ENCODE measurements at places on chromosomes 3 and 15.

- no peak for DNase-seq
Measured at GRCh38 chr3:59163953-59164352, 114.1 kb upstream of the CFAP20DC start.

GRCh38 chr3:12681943-12682390, 18.1 kb upstream of the RAF1 start:
- DNase-seq: no peak

GRCh38 chr15:77709135-77709886, 76.6 kb upstream of the LINGO1 start:
- DNase-seq: no peak

DNA sequence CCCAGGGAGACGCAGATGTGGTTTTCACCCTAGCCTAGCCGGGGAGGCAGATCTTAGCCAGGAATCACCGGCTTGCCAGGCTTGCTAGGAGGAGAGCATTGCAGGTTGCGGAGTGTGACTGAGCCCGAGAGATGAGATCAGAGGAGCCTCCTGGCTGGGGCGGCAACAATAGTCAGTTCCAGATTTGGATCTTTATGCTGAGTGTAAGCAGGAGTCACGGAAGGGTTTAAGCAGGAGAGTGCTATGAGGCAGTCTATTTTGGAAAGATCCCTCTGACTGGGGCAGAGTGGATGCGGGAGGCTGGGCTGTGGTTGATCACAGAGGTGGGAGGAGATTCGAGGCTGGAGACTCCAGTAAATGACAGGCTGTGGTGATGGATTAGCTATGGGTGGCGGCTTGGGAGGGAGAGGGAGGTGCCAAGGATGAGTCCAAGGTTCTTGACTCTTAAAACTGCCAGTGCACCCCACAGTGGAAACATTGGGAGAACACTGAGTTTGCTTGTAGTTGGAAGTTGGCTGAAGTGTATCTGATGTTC, 10.4 kb upstream of the BAHD1 start:
- no peak for DNase-seq

- DNase-seq: no peak
Measured at GRCh38 chr15:39942753-39943150, 8.8 kb downstream of the EIF2AK4 start.

DNA sequence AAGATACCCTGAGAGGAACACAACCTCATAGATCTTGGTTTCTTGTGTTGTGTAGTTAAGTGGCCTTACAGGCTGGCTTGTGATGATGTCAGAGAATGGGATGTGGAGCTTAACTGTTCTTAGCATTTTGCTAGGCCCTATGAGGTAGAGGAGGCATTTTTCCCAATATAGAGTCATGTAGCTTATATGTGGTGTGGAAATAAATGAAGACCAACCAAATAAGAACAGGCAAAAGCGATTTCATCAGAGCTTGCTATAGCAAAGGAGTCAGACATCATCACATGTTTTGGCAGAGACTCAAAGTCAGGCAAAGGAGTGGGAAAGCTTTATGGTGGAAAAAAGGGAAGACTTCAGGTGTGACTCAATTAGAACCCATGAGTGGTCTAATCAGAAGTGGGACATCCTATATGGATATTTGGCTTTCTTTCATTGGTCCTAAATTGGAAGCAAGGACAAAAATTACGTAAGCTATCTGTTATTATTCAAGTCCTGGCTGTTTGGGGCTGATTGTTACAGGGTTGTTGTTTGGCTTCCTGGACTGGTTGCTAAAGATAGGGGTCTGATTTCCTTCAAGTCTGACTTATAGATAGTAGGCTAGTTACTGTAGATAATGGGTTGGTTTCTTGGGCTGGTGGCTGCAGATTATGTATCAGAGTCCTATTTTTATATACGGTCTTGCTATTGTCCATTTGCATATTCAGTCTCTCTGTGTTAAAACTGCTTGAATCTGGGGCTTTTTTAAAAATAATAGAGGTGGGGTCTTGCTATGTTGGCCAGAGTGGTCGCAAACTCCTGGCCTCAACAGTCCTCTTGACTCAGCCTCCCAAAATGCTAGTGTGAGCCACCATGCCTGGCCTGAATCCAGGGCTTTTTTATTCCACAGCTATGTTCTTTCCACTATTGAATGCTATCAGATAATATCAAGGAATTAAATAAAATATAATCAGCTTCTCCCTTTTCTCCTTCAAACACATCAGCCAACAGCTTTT, 30.3 kb upstream of the SETD2 start:
- no peak for DNase-seq

- DNase-seq: no peak
Measured at GRCh38 chr3:53585049-53585448, 90.6 kb downstream of the CACNA1D start.

GRCh38 chr3:187778726-187779125, 33.5 kb upstream of the BCL6 start:
- no peak for DNase-seq

- DNase-seq: no peak
Measured at GRCh38 chr3:5437783-5438323, 250.3 kb downstream of the EDEM1 start.

DNA sequence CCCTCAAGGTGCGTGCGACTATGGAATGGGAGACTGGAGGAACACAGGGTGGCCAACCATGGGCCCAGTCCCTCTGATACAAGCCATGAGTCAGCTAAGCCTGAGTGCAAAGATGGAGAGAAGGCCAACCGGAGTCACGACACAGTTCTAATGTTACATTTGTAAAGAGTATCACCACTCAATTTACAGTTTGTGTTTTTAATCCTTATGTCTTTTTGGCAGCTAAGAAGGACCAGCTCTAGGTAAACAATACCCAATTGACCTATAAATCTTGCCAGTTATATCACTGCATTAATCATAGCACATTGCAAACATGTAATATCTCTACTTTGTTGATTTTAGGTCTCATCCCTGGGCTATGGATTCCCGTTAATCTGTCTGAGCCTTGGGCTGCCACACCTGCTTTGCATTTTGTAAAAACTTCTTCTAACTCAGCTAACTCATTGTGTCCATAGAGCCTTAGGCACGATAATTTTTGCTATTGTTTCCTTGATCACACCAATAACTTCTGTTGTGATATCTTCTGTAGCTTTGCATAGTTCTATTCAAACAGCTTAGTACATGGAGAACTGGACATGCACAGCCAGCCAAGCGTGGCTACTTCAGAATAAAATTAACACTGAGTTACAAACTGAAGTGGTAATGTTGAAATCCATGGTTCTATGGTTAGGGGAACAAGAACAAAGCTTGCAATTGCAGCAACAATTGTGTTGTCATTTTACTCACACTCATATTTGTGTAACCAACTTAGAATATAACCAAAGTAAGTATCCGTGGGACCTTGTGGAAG, 50.3 kb downstream of the LSM3 start:
- DNase-seq: no peak

DNA sequence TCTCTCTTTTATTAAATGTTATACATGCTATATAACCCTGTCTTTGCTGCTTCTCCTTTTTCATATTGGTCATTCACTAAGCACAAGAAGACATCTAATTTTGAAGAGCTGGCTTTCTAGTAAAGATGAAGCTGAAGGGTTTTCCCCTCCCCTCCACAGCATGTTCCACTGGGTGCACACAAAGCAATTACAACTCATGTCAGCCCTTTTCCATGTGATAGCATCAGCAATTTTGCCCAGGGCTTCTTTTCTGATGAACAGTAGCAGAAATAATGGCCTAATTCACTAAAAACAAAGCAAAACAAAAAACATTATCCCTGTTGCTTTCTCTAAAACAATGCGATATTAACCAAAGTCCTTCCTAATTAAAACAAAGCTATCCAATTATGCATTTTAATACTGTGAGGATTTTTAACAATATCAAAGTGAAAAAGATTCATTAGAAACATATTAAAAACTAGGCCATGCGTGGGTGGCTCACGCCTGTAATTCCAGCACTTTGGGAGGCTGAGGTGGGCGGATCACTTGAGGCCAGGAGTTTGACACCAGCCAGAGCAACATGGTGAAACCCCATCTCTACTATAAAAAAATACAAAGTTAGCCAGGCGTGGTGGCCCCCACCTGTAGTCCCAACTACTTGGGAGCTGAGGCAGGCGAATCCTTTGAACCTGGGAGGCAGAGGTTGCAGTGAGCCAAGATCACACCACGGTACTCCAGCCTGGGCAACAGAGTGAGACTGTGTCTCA, 12.2 kb upstream of the PIK3R4 start:
- no peak for DNase-seq

DNA sequence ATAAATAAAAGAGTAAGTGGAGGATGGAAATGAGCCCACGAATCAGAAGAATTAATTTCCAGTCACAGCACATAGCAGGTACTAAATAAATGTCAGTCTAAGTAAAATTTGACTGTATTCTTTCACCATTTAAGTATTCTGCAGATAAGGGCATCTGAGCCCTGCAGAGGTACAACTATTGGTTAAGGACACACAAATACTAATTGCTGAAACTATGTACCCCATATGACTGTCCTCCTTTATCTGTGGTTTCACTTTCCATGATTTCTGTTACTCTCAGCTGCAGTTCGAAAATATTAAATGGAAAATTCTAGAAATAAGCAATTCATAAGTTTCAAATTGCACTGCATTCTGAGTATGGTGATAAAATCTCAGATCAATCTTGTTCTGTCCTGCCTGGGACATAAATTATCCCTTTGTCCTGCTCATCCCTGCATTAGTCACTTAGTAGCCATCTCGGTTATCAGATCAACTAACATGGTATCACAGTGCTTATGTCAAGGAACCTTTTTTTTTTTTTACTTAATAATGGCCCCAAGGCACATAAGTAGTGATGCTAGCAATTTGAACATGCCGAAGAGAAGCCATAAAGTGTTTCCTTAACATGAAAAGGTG, 95.1 kb downstream of the LSAMP start:
- no peak for DNase-seq

- DNase-seq: no peak
Measured at GRCh38 chr15:66838671-66839239, 136.7 kb downstream of the SMAD6 start.

DNA sequence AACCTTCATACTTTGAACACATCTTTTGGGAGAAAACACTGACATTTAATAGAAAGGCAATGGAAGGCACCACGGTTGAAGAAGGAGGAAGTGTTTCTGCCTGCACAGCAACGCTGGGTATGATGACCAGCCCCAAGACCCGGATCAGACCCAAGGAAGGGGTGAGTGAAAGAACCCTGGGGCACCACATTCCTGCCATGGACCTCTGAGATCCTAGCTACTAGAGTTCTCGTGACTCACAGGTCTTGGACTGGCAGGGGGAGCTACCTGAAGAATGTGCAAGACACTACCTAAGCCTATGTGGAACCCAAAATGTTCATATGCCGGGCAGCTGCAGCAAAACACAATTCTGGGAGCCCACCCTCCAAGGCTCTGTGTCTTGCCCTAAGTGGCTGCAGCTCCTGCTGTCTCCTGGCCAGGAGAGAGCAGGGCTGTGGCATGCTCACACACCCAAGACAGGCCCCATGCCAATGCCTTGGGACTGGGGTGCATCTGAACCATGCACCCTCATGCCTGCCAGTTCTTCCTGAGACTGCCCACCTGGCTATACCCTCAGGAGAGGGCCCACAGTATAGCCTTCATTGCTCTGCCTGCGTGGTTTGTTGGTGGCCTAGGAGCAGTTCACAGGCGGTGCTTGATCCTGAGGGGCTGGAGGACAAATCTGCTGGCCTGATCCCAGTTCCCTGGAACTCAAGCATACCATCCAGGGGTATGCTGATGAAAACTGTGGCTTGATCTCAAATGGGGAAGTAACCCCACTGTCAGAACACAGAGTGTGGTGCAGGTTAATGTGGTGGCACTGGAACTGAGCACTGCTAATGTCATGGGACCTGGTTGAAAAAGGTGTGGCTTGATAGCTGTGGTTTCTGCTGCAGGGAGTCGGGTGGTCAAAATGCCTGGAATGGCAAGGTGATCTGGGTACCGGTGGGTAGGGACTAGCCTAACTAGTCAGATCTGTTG, 353.3 kb upstream of the ARHGEF26 start:
- no peak for DNase-seq

DNA sequence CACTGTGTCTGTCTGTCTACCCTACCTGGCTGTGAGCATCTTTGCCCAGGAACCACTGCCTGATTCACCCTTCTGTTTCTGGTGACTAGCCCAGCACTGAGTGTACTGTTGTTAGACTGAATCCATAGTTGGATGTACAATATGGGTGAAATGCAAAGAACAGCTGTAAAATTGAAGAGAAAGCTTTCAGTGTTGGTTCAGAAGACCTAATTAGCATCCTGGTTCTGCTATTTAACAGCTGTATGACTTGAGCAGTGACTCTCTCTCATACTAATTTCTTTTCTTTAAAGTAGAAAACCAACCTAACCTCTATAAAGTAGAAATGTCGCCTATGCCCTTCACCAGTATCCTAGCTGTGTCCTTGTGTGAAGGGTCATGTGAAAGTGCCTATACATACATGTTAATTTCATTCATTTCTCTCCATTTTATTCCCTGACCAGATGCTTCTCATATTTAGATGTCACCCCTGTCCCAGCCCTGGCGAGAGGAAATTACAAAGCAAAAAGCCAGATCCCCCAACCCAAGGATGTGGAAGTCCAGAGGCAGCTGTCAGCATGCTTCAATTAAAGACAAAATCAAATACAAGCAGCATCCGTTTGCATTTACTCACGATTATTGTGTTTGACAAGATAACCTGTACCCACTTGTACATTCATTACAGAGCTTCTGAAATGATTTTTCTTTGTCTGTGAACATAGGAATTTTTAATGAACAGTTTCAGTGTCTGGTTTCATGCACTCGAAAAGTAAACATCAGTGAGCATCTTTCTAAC, 305.7 kb upstream of the ICE2 start:
- DNase-seq: no peak

DNA sequence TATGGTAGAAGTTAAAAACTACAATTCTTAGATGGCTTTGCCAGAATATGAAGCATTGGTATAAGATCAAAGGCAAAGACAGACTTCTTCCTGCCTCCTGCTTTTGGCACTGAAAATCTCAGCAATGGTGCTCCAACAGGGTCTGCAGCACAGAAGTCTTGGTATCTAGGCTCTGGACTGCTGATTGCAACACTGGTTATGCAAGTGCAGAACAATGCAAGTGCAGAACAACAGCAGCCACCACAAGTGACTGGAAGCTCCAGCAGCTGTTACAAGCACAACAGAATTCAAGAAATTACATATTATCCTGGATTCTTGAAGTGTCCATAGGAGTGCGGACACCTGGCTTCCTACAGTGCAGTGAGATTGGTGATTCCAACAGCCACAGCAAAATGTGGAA, 33.7 kb downstream of the ZBTB20 start:
- DNase-seq: no peak

GRCh38 chr3:59654123-59654479, 604.3 kb upstream of the CFAP20DC start:
- no peak for DNase-seq

DNA sequence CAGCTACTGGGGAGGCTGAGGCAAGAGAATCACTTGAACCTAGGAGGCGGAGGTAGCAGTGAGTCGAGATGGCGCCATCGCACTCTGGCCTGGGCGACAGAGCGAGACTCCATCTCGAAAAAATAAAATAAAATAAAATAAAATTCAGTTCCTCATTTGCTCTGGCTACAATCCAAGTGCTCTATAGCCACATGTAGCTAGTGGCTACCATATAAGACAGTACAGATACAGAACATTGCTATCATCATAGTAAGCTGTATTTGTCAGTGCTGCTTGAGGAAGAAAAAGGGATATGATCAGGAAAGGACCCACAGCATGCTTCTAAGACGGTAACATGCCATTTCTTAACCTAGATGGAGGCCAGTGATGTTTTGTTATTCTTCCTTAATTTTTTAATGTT, 88.7 kb upstream of the CDAN1 start:
- DNase-seq: no peak

- no peak for DNase-seq
Measured at GRCh38 chr3:135891121-135891520, 74.4 kb upstream of the PPP2R3A start.
